ENCODE measurements at places on chromosomes 16 and 17.
A peak's percentile ranks its signal among the peaks of the same experiment; 100 is the strongest.

GRCh38 chr16:64094992-64095634 lies 1026.8 kb downstream of the CDH11 start:
- no peak for DNase-seq

- no peak for DNase-seq
Measured at GRCh38 chr17:74354123-74354522, 7.5 kb downstream of the BTBD17 start.

DNA sequence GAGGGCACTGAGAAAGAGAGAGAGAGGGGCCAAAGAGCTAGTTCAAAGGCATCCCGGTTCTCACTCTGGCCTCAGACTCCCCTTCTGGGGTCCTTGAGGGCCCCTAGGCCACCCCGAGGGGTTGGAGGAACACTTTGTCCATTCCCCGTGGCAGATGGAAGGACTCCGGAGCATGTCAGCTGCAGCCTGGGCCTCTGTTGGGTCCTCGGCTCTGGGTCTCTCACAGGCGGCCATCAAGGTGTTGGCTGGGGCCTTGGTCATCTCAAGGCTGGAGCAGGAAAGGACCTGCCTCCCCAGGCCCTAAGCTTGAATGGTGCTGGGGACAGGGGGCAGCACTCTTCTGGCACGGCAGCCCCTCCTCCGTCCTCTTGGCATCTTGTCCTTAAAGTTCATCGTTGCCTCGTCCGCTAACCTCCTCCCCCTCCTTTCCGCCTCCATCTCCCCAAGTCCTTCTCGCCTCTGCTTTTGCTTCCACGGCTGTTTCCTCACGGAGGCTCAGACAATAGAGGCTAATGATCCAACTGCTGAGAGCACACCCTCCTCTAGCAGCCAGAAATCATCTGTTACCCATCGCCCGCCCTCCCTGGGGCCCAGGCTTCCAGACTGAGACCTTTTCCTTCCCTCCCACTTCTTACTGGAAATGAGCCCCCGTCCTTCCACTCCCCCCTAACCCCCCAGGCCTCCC lies 23.3 kb downstream of the CCR7 start:
- DNase-seq: no peak

GRCh38 chr16:11156401-11156800 lies 99.6 kb downstream of the SOCS1 start:
- peak; percentile 46 for DNase-seq

- no peak for DNase-seq
Measured at GRCh38 chr16:21598701-21599121, 666 bp upstream of the METTL9 start.

- no peak for DNase-seq
Measured at GRCh38 chr16:14672403-14672971, 21.6 kb downstream of the PLA2G10 start.

DNA sequence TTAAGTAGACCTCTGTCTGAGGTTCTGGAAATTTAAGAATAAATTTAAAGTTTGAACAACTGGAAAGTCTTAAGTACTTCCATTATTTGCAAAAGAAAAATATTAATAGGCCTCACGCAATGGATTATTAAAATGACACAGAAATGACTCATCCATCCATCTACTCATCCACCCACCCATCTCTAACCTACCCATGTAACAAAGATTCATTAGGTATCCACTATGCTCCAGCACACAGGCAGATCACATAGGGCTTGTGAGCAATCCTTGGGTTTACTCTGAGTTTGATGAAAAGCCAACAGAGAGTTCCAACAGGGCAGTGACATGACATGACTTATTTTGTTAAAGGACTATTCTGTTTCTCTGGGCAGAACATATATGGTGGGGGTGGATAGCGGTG lies 93.3 kb downstream of the HELZ start:
- DNase-seq: no peak

GRCh38 chr17:28550858-28551257 lies 1.6 kb downstream of the UNC119 start:
- DNase-seq: no peak

DNA sequence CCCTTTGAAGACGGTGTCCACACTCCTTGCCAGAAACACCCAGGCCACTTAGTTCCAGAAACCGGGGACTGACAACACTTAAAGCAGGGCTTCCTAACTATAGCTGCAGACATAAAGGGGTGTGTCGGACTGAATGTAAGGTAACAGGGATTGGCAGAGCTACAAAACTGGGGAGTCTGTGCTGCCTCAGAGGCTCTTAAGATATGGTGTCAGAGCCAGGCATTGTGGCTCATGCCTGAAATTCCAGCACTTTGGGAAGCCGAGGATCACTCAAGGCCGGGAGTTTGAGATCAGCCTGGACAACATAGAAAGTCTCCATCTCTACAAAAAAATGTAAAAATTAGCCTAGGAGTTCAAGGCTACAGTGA lies 14.2 kb upstream of the NLRC3 start:
- no peak for DNase-seq

DNA sequence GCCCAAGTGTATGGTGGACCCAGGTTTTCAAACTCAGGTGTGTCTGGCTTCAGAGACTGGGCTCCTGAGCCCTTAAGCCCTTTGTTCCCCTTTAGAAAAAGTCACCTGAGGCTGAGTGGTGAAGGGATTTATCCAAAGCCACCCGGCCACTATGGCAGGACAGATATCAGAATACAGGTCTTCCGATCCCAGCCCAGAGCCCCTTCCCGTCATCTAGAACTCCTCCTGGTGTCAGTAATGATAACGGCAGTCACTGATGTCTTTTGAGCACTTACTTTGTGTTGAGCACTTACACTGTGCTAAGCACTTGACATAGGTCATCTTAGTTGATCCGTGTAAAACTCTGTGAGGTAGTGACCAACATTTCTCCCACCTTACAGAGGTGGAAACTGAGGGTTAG lies 16.6 kb downstream of the NOD2 start:
- DNase-seq: no peak

GRCh38 chr16:10465821-10466220 lies 80.0 kb downstream of the ATF7IP2 start:
- DNase-seq: no peak

- DNase-seq: no peak
Measured at GRCh38 chr16:12303653-12304052, 327.1 kb downstream of the SNX29 start.

GRCh38 chr16:2881783-2882649 lies 999 bp upstream of the FLYWCH2 start:
- DNase-seq: no peak

DNA sequence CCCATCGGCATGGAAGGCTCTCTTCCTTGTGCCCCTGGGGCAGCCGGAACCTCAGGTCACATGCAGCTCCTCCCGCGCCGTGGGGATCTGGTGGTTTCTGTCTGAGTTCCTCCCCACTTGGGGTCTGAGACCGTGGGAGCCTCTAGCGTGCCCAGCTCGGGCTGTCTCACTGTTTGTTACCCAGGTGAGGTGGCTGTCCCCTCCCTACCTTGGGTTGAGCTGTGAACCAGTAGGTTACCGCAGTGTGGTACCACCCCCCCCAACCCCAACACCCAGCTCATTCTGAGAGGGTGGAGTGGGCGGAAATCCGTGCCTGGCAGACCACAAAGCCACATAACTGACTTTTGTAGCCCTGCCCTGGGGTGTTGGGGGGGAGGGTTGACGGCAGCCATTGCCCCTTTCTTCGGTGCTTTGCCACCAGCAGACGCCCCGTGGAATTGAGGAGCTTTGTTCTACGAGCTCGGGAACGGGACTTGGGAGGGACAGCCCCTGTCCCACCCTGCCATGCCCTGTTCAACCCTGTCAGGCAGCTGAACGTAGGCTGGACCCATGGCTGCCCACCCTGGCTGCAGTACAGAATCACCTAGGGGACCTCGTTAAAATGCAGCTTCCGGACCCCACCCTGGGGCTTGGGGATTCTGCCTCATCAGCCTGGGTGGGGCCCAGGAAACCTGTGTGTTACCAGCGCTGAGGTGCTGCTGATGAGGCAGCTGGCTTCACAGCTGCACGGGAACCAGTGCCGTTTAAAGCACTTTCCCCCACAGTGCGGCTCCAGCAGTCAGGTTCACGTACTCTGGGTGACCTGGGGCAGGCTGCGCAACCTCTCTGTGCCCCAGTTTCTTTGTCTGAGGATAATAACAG lies 18.5 kb downstream of the RAP1GAP2 start:
- no peak for DNase-seq

GRCh38 chr17:73976676-73977521 lies 226.6 kb upstream of the RPL38 start:
- peak; percentile 80 for DNase-seq

- no peak for DNase-seq
Measured at GRCh38 chr17:66963909-66964771, at the start of gene CACNG4. Gene CACNG4 (plus strand): TSS chr17:66964707. CDS start chr17:66964912, 205 bp downstream.

DNA sequence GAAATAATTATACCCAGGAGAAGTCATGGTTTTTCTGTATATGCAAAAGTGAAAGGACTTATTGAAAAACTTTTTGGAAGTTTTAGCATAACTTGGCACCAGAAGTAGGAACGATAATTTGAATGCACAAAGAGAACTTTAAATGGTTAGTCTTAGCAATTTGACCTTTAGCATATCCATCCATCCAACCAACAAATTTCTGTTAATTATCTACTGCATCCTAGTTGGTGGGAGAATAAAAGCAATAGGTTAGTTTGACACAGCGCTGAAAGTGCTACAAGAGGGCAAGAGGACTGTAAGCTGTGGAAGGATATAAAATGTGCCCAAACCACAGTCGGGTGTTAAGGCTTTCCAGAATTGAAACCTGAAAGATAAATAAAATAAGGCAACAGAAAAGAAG lies 17.6 kb downstream of the SPAG9 start:
- no peak for DNase-seq

DNA sequence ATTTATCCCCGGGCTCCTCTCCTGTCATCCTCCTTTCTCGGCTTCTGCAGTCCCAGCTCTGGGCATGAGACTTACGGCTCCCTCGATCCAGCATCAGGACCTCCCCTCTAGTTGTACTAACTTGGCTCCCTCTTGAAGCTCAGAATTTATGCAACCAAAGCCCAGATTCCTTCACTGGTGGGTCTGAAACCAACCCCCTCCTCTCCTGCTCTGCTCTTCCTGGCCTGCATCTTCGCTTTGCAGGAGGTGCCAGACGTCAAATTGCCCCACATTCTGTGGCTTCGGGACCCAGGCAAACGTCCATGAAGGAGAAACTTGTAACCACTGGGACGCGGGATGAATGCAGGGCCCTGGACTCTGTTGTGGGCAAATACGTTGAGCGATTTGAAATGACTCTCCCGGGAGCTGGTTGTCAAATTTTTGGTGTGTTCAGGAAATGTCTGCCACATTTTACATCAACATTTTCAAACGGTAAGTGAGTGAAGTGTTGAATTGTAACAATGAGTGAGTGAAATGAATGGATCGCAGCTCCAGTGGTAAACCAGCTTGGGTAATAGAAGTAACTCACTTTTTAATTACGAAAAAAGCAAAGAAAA lies 29.3 kb upstream of the ELAC2 start:
- no peak for DNase-seq

- peak; percentile 42 for DNase-seq
Measured at GRCh38 chr16:3021449-3022207, 1.5 kb downstream of the TNFRSF12A start.

- no peak for DNase-seq
Measured at GRCh38 chr17:44206825-44207155, 7.1 kb upstream of the ATXN7L3 start.

DNA sequence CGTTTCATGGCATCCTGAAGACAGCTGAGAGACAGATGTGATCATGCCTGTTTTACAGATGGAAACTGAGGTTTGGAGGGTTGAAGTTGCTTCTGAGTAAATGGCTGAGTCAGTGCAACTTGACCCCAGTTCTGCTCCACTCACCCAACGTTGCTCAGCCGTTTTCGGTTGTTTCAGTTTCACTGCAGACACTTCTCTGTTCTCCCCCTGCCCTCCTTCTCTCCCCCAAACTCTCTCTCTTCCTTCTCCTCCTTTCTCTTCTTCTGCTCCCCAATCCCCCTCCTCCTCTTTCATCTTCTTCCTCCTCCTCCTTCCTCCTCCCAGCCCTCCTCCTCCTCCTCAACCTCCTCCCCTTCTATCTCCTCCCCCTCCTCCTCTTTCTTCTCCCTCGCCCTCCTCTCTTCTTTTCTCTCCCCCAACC lies 9.4 kb upstream of the CEP20 start:
- DNase-seq: no peak

DNA sequence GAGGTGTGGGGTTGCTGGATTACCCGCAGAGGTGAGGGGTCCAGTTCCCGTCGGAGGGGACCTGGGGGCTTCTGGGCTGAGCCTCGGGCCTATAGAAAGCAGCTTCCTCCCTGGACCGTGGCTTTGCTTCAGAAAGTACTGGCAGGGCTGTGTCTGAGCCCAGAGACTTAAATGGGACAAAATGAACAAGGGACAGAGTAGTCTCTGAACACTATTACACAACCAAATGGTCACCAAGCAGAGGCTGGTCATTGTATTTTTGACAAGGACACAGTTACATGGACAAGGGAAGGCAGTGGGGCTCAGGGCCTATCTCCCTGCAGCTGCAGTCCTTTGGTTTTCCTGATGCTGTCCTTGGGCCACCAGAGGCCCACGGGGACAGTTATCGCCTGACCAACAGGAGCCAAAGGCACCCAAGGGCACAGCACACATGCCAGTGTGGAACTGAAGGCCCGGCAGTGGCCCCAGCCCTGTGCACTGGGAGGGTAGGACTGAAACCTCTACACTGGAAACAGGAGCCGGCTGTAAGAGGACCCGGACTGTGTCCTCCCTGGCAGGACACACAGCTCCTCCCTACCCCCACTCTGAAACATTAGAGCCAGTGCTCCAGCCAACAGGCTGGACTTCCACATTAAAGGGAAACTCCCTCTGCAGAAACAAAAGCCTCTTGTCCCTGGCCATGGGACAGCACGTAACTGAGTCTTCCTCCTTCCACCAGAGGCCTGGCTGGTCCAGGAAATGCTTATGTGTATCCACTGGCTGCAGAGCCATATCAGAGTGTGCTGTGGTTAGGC lies 26.0 kb upstream of the ERN1 start:
- no peak for DNase-seq

GRCh38 chr17:32152130-32152529 lies 9.8 kb downstream of the RHOT1 start:
- no peak for DNase-seq

GRCh38 chr17:64187093-64187895 lies 57.4 kb upstream of the ERN1 start:
- DNase-seq: no peak

DNA sequence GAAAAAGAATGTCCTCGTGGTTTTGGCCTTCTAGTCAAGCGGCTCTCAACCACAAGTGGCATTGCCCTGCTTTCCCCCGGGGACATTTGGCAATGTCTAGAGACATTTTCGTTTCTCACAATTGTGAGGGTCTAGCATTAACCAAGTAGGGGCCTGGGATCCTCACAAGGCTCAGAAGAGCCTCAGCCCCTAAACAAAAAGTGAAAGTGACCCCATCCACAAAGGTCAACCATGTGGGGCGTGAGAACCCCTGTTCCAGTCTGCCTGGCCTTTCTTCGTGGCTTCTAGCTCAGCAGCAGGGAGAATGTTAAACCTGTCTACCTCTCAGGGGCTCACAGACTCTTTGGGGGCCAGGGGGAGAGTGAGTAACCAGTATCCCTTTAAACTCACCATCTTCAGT lies 4.8 kb upstream of the RPL38 start:
- no peak for DNase-seq

DNA sequence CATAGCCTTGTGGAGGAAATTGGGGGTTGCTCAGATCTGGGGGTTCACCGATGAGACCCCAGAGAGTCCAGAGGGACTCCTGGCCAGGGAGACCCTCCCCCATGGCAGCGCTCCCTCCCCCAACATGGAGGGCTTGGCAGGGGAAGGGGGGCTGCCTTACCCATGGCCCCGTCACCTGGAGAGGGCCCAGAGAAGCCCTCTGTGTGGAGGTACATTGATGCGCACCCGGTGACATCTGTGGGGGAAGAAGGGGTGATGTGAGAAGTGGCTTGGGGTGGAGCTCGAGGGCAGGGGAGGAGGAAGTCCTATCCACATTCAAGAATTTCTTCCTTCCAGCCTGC lies 16.2 kb downstream of the ETV4 start:
- no peak for DNase-seq

Measured in NCI-H446 treated with DMSO at 0.1 percent for 48 hours (cell line).